Epithelial cell of alveolus of lung (primary cell): ENCODE measurements at places on chromosomes 13 and 19. TPM values are rescaled to one million over a fixed set of nuclear protein-coding genes. Genes with fewer than 3 reads are reported as not detected.

Gene FBL
- 161 and 277 TPM in 2 replicates for total RNA-seq

Gene FPR3
- under 0.01 TPM in 1 of 2 replicates, not detected in the other for total RNA-seq

Gene ZNF726
- 2.2 and 4.3 TPM in 2 replicates for total RNA-seq

Gene EDNRB
- total RNA-seq, result 10.2 and 29.1 TPM in 2 replicates

Gene ETV2
- total RNA-seq, result 0.78 TPM in 1 of 2 replicates, not detected in the other

Gene PLIN5
- total RNA-seq, result not detected in 2 replicates
